ENCODE measurements at places on chromosomes 7 and 10. TPM values are rescaled to one million over a fixed set of nuclear protein-coding genes. Genes with fewer than 3 reads are reported as not detected.

The HSPA12A gene
- total RNA-seq: 0.08 TPM

DNA sequence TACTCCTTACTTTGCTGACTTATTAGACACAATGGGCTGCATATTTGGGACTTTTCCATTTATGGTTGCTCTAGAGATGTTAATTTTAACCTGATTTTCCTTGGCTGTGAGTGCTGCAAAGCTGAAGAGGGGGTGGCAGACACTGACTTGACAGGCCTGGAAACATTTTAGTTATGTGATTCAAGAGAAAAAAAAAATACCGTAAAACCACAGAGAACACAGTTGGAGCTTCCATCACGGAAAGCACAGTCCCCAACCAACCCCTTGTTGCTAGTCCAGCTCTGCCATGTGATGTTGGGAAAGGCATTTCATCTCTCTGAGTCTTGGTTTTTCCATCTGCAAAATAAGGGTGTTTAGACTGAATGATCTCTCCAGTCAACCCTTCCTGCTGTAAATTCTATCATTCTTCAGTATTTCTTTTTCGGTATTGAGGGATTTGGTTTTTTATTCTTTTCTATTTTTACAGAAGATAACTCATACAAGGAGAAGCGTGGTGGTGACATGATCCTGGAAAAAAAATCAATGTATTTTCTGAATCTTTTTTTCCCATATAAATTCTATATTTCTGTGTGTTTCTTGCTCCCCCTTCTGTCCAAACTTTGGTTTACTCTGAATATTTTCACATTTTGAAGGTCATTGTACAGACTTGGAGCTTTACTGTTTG lies 246.1 kb downstream of the REEP3 start:
- DNase-seq: no peak
- H3K27ac ChIP-seq: no peak overlapping the region
- H3K27me3 ChIP-seq: peaks cover 4% of the 10 kb centered on the region

The PON1 gene
- not detected for total RNA-seq

GRCh38 chr7:71543396-71543795 lies 411.5 kb downstream of the GALNT17 start:
- H3K27me3 ChIP-seq: no peaks in the 10 kb centered on the region
- DNase-seq: no peak
- no peaks in the 10 kb centered on the region for H3K36me3 ChIP-seq
- no peak overlapping the region for H3K27ac ChIP-seq
- no peak overlapping the region for H3K4me3 ChIP-seq

GRCh38 chr10:77873536-77874380 lies 52.8 kb downstream of the DLG5 start:
- H3K4me3 ChIP-seq: no peak overlapping the region
- H3K27ac ChIP-seq: peak overlapping the region; percentile 50
- peak; percentile 34 for DNase-seq
- H3K36me3 ChIP-seq: no peaks in the 10 kb centered on the region
- no peaks in the 10 kb centered on the region for H3K27me3 ChIP-seq
- peaks cover 23% of the 10 kb centered on the region for H3K4me1 ChIP-seq

DNA sequence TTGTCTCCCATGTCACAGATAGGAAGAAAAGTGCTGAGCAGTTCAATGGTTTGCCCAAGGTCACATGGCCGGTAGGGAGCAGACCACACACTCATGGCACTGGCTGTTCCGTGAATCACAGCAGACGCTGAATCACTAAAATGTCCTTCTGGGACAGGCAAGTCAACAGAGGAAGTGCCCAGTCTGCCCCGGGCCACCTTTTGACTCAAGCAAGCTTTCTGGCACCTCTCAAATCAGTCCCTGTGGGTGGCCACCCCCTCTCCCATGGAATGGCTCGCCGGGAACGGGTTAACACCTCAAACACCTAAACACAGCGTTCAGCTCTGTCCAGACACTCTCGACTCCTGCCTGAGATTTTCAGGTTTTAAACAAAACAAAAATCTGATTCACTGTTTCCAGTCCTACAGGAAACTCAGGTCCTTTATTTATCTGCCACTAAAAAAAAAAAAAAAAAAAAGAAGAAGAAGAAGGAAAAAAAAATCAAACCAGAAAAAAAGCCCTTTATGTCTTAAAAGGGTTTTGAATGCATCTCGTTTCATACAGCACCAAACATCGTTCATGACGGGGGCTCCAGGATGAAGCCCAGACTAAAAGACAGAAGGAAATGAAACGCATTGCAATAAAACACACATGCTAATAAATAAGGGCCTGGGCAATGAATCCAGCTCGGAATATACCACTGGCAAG lies 15.5 kb downstream of the CARD11 start:
- peaks cover 88% of the 10 kb centered on the region for H3K36me3 ChIP-seq
- H3K4me3 ChIP-seq: peak overlapping the region; percentile 9
- no peak for DNase-seq
- no peaks in the 10 kb centered on the region for H3K27me3 ChIP-seq

- no peak overlapping the region for H3K27ac ChIP-seq
- H3K27me3 ChIP-seq: no peaks in the 10 kb centered on the region
- H3K36me3 ChIP-seq: no peaks in the 10 kb centered on the region
- no peaks in the 10 kb centered on the region for H3K4me1 ChIP-seq
- DNase-seq: no peak
- H3K4me3 ChIP-seq: no peak overlapping the region
Observed at GRCh38 chr7:137120690-137121089, 222.8 kb downstream of the PTN start.

- H3K4me3 ChIP-seq: no peak overlapping the region
- no peaks in the 10 kb centered on the region for H3K36me3 ChIP-seq
- H3K27me3 ChIP-seq: no peaks in the 10 kb centered on the region
- no peak for DNase-seq
- H3K27ac ChIP-seq: peak overlapping the region; percentile 68
Observed at GRCh38 chr10:79092292-79092896, 23.6 kb downstream of the ZMIZ1 start.

- no peak for DNase-seq
- H3K27me3 ChIP-seq: peaks cover 42% of the 10 kb centered on the region
- no peak overlapping the region for H3K4me3 ChIP-seq
- H3K36me3 ChIP-seq: no peaks in the 10 kb centered on the region
- H3K4me1 ChIP-seq: no peaks in the 10 kb centered on the region
Observed at GRCh38 chr10:100792574-100792973, 47.2 kb downstream of the PAX2 start.

DNA sequence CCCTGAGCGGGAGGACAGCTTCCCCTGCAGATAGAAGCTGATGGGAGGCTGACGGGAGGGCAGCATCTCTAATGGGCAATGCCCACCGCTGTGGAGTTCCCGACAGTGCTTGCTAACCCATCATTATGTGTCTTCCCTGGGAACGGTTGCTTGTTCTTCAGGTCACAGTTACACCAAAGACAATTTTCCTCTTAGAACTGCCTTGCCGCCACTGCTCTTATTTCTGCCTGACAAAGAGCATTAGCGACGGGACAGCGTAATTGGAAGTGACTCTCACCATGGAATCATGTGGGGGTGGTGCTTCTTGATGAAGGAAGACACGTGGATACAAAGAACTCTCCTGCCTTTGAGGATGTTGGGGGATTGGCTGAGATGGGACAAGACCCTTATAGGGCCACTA lies 81.3 kb upstream of the NPS start:
- H3K4me1 ChIP-seq: no peaks in the 10 kb centered on the region
- no peaks in the 10 kb centered on the region for H3K27me3 ChIP-seq
- no peak overlapping the region for H3K4me3 ChIP-seq
- DNase-seq: no peak
- no peaks in the 10 kb centered on the region for H3K36me3 ChIP-seq

The PTN gene
- not detected for total RNA-seq

The GPR26 gene
- not detected for total RNA-seq

The ELN gene
- total RNA-seq: not detected

DNA sequence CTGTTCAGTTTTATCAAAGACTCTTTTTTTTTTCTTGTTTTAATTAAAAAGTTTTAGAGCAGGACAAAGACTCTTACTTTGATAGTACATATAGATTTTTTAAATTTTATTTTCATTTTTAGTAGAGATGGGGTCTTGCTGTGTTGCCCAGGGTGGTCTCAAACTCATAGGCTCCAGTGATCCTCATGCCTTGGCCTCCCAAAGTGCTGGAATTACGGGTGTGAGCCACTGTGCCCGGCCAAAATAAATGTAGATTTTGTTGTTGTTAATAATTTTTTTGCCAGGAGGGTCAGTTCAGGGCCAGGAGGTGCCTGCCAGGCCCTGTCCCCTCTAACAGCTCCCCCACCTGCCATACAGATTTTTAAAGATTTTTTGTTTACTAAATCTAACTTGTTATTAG lies 17.0 kb downstream of the DENND10 start:
- H3K4me3 ChIP-seq: no peak overlapping the region
- DNase-seq: no peak
- peaks cover 50% of the 10 kb centered on the region for H3K36me3 ChIP-seq
- no peaks in the 10 kb centered on the region for H3K27me3 ChIP-seq

The CYP3A7 gene
- not detected for total RNA-seq

The IFIT1 gene
- total RNA-seq: 42.9 TPM

DNA sequence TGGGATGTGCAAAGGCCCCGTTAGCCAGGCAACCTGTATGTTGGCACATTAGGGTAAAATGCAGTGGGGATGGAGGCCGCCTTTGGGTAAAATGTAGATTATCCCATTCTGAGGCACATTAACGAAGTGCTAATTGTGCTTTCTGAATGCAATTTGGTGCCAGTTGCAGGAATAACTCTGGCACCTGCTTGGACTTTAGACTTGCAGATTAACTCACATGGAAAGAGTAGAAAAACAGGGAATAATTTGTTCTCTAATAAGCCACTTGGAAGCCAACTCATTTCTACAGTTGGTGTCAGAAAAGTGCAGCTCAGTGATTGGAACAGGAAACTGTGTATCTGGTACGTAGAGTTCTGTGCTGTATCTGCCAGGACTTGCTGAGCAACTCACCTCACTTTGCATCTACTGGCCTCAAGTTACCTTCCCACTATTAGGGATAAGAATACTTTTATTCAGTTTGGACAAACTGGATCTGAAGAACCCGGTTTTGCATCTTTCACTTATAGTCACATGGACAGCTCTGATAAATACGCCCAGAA lies 377.4 kb upstream of the PODXL start:
- H3K4me1 ChIP-seq: no peaks in the 10 kb centered on the region
- no peak overlapping the region for H3K4me3 ChIP-seq
- peaks cover 3% of the 10 kb centered on the region for H3K27me3 ChIP-seq
- no peak overlapping the region for H3K27ac ChIP-seq

- H3K27me3 ChIP-seq: peaks cover 36% of the 10 kb centered on the region
- peaks cover 13% of the 10 kb centered on the region for H3K4me1 ChIP-seq
- DNase-seq: peak; percentile 80
- H3K36me3 ChIP-seq: no peaks in the 10 kb centered on the region
- H3K4me3 ChIP-seq: peak overlapping the region; percentile 71
Observed at GRCh38 chr7:22082886-22083703, 137.4 kb upstream of the CDCA7L start.

The ABHD11 gene
- 15.6 TPM for total RNA-seq

The CEP55 gene
- total RNA-seq: 77.5 TPM

The DNAH11 gene
- total RNA-seq: 0.77 TPM

The HEPACAM2 gene
- not detected for total RNA-seq

GRCh38 chr7:91784469-91784868 lies 96.0 kb downstream of the MTERF1 start:
- H3K27me3 ChIP-seq: peaks cover 2% of the 10 kb centered on the region
- no peak overlapping the region for H3K27ac ChIP-seq
- H3K4me1 ChIP-seq: no peaks in the 10 kb centered on the region
- H3K4me3 ChIP-seq: no peak overlapping the region
- no peak for DNase-seq

DNA sequence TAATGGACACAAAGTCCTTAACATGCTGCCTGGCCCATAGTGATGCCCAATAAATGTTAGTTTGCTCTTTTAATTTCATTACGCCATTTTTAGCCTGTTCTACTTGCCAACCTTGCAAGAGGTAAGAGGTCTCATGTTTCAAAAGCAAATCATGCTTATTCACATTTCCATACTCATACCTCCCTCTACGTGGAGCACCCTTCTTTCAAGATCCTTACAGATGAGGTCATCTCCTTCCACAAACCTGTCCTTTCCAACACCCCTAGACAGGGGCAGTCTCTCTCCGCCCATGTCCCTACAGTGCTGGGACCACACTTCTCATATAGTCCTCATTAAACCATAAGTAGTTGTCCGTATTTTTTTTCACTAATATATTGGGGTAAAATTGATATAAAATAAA lies 271.3 kb downstream of the FGFR2 start:
- no peaks in the 10 kb centered on the region for H3K36me3 ChIP-seq
- H3K4me3 ChIP-seq: no peak overlapping the region
- DNase-seq: no peak
- no peak overlapping the region for H3K27ac ChIP-seq
- no peaks in the 10 kb centered on the region for H3K27me3 ChIP-seq
- no peaks in the 10 kb centered on the region for H3K4me1 ChIP-seq

DNA sequence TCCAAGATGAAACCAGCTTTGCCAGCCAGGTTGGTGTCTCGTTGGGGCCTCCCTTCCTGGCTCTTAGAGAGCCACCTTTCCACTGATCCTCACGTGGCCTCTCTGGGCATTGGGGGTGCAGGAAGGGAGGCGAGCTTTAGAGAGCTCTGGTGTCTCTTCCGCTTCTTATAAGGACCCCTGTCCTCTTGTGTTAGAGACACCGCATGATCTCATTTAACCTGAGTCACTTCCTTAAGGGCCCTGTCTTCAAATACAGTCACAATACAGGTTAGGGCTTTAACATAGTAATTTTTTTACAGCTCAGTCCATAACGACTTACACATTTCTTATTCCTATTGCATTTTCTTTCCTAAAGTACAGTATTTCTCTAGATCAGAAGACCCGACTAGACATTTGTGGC lies 535.8 kb downstream of the SDK1 start:
- DNase-seq: no peak
- H3K27ac ChIP-seq: no peak overlapping the region
- no peak overlapping the region for H3K4me3 ChIP-seq
- no peaks in the 10 kb centered on the region for H3K36me3 ChIP-seq

The COBL gene
- total RNA-seq: not detected

The GRID1 gene
- not detected for total RNA-seq

DNA sequence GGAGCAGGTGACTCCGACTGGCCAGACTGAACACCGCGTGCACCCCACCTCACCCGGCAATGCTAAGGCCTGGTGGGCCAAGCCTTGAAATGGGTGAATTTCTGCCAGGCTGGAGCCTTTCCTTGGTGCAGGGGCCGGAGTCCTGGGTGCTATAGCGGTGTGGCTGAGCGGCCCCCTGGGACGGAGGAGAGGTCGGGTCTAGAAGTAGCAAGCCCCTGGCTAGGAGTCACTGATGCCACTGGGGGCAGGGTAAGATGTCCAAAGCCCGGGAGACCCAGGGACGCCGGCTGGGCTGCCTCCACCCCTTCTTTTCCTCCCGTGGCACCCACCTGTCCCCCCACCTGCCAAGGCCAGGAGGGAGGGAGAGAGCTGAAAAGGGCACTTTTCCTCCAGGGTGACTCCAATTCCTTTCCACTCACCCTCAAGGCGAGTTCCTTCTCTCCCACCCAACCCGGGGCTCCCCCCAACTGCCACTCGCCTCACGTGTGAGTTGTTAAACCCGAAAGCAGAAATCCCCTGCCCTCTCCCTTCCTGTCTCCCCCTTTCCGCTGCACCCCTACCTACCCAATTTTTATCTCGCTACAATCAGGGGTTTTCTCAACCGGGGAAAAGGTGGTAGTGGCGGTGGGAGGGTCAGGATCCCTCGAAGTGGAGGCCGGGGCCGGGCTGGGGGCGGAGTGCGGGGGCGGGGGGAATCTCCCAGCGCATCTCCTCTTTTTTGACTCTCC lies 6.0 kb upstream of the GATA3 start:
- H3K27ac ChIP-seq: peak overlapping the region; percentile 31
- peak overlapping the region; percentile 46 for H3K4me3 ChIP-seq
- peaks cover 13% of the 10 kb centered on the region for H3K36me3 ChIP-seq
- H3K27me3 ChIP-seq: peaks cover 79% of the 10 kb centered on the region
- peak; percentile 40 for DNase-seq

Data from activated CD4-positive, alpha-beta T cell treated with anti-CD3 and anti-CD28 coated beads, Interleukin-2, amount 10 ng/mL, durations not matched to agents 7 days and 5 days (primary cell).